CD8-positive, alpha-beta memory T cell (primary cell): ENCODE measurements at places on chromosomes 7 and 10.

DNA sequence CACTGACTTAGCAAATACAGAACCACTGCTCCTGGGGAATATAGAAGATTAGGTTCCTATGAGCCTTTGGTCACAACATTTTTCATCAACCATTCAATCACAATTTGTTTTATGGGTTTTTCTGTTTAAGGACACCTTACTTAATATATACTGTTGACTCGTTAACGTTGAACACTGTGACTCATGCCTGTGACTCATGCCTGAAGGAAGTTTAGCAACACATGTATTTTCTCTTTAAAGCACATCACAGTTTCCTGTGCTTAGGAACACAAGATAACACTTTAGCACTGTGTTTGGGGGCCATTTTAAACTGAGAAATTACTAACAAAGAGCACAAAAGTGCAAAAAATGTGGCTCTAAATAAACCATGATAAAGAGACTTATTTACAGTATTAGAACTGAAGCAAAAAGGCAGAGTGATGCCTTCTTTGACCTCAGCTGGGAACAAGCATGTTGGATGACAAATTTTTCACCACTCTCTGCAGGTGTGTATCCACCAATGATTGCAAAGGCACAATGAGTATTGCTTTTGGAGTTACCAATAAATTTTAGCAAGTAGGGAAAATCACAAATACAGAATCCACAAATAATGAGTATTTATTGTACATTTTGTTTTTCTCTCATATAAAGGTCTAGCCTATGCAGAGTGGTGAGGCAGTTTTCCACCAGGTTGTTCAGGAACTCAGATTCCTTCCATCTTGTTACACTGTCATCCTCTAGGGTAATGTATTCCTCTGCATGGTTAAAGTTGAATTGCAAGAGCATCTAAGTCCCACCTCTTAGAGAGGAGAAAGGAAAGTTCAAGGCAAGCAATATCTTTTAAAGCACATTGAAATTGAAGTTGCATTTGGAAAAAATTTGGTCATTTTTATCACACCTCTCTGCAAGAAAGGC, 7.3 kb downstream of the FGFBP3 start:
- H3K27me3 ChIP-seq: no peaks in the 10 kb centered on the region
- H3K4me1 ChIP-seq: peaks cover 15% of the 10 kb centered on the region
- DNase-seq: no peak
- H3K27ac ChIP-seq: peak overlapping the region; percentile 20

DNA sequence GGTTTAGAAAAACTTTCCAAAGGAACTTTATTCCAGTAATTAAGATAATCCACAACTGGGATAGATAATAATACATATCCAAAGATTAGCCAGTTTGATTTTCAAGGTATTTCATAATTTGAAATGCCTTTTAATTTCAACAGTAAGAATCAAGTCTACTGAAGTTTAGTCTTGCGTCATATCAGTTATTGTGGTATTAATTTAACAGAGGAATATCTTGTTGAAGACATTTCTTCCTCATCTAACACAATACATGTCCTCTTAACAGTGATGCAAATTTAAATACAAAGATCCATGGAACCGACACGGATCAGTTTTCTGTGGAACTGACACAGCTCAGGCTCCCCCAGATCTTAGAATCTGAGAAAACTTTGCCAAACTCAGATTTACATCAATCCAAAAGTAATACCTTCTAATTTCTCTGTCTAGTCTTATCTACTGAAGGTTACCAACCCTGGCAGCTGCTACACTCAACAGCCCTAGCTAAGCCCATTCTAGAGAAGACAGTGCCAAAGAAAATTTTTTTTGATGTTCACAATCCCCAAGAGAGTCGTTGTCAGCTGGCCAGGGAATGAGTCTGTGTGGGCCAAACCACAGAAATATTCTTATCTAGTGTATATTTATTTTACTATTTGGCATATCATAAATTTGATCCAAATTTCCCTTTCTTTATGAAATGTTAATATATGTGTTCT, 365.2 kb upstream of the MEOX2 start:
- H3K4me1 ChIP-seq: no peaks in the 10 kb centered on the region
- H3K36me3 ChIP-seq: no peaks in the 10 kb centered on the region
- no peak overlapping the region for H3K4me3 ChIP-seq

DNA sequence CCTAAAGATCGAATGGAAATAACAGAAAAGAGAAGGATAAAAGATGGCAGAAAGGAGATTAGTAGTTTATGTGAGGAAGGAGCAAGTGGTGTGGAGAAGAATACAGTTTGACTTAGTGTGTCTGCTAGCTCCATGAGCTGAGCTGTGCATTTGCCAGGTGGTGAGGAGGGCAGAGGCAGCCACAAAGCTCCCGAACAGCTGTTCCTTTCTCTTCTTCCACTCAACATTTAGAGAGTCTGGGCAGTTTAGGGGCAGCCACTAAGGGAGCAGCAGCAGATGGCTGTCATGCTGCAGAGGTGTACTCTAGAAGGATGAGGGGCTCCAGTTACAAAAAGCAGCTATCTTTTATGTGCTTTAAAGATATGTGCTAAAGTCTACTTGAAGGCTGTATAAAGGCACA, 674.4 kb downstream of the GRM8 start:
- no peaks in the 10 kb centered on the region for H3K4me1 ChIP-seq
- H3K36me3 ChIP-seq: no peaks in the 10 kb centered on the region
- no peak for DNase-seq
- no peak overlapping the region for H3K27ac ChIP-seq

GRCh38 chr10:48661441-48661840, 23.2 kb upstream of the WDFY4 start:
- no peaks in the 10 kb centered on the region for H3K36me3 ChIP-seq
- peaks cover 4% of the 10 kb centered on the region for H3K4me1 ChIP-seq
- H3K4me3 ChIP-seq: no peak overlapping the region
- H3K27ac ChIP-seq: no peak overlapping the region
- no peaks in the 10 kb centered on the region for H3K27me3 ChIP-seq

- no peak overlapping the region for H3K4me3 ChIP-seq
- DNase-seq: no peak
- no peak overlapping the region for H3K27ac ChIP-seq
- H3K36me3 ChIP-seq: no peaks in the 10 kb centered on the region
These were observed 38.0 kb upstream of the MKX start for GRCh38 chr10:27783660-27784059.

DNA sequence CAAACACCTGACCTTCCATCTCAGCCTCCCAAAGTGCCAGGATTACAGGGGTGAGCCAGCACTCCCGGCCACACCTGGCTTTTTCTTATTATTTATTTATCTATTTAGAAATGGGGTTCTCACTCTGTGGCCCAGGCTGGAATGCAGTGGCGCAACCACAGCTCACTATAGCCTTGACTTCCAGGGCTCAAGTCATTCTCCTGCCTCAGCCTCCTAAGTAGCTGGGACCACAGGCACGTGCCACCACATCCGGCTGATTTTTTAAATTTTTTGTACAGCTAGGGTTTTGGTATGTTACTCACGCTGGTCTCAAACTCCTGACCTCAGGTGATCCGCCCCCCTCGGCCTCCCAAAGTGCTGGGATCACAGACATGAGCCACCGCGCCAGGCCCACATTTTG, 56.9 kb upstream of the MYL10 start:
- DNase-seq: no peak
- no peak overlapping the region for H3K4me3 ChIP-seq
- no peaks in the 10 kb centered on the region for H3K27me3 ChIP-seq
- H3K4me1 ChIP-seq: no peaks in the 10 kb centered on the region
- H3K36me3 ChIP-seq: no peaks in the 10 kb centered on the region

DNA sequence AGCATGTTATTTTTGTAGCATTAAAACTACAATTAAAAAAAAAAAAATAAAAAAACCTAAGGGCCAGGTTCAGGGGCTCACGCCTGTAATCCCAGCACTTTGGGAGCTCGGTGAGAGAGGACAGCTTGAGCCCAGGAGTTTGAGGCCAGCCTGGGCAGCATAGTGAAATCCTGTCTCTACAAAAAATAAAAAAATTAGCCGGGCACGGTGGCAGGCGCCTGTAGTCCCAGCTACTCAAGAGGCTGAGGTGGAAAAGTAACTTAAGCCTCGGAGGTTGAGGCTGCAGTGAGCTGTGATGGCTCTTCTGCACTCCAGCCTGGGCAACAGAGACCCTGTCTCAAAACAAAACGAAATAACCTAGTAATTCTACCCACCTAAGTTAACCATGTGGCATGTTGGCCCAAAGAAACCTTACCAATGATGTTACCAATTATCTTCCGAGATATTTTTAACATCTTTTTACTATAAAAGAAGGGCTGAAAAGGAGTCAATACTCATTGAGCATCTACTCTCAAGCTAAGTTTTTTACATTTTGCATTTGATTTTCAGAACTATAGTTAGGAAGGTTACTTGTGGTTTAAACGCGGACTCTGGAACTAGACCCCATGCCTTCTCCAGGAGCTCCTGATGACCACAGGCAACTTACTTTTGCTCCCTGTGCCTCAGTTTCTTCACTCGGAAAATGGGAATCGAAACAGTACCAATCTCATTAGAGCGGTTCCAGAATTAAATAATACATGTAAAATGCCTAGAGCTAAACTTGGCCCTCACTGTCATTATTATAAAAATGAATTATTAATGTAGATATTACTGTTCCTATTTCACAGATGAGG, 1.4 kb downstream of the ITGB1 start:
- H3K27ac ChIP-seq: peak overlapping the region; percentile 55
- peaks cover 36% of the 10 kb centered on the region for H3K4me1 ChIP-seq
- no peaks in the 10 kb centered on the region for H3K27me3 ChIP-seq
- peak overlapping the region; percentile 58 for H3K4me3 ChIP-seq
- H3K36me3 ChIP-seq: no peaks in the 10 kb centered on the region

DNA sequence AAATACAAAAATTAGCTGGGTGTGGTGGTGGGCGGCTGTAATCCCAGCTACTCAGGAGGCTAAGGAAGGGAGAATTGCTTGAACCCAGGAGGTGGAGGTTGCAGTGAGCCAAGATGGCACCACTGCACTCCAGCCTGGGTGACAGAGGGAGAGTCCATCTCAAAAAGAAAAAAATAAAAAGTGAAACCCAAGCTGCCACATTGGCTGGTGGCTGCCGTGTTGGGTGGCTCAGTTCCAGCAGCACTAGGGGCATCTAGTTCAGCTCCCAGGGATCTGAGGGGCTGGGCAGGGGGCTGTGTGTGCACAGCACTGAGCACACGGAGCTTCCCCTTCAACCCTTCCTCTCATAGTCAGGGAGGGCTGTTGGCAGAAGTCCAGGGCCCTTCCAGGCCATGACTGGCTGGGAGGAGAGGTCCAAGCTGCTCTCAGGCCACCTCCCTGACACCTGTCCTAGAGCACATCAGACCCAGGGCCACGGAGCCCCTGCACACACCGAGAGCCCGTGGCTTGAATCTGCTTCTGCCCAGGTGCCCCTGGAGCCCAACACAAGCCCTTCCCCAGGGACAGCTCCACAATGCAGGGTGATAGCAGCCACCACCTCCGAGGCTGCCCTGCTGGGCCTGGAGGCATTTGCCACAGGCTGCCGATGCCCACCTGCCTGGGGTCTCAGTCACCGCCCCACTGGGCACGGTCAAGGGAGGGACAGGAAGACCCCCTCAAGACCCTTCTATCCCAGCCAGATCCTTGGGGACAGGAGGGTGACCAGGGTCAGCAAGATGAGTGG, 47.3 kb downstream of the YKT6 start:
- no peak overlapping the region for H3K4me3 ChIP-seq
- no peaks in the 10 kb centered on the region for H3K4me1 ChIP-seq
- no peaks in the 10 kb centered on the region for H3K36me3 ChIP-seq
- no peak overlapping the region for H3K27ac ChIP-seq

DNA sequence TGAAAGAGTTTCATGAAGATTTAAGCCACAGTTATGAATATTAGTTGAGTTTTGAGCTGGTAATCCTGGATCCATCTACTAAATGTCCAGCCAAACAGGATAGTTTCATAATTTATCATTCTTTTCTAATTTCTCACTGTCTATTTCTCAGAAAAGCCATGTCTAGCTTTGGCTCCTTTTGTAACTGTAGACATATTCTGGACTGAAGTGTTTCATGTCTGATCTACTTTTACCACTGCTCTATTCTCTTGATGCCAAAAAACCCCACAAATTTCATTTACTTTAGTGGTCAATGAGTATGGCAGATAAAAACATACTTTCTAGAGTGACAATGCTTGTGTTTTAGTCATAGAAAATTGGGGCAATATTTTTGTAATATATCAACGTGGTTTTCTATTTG, 61.2 kb downstream of the ICA1 start:
- H3K4me3 ChIP-seq: no peak overlapping the region
- H3K36me3 ChIP-seq: no peaks in the 10 kb centered on the region
- H3K27me3 ChIP-seq: no peaks in the 10 kb centered on the region

DNA sequence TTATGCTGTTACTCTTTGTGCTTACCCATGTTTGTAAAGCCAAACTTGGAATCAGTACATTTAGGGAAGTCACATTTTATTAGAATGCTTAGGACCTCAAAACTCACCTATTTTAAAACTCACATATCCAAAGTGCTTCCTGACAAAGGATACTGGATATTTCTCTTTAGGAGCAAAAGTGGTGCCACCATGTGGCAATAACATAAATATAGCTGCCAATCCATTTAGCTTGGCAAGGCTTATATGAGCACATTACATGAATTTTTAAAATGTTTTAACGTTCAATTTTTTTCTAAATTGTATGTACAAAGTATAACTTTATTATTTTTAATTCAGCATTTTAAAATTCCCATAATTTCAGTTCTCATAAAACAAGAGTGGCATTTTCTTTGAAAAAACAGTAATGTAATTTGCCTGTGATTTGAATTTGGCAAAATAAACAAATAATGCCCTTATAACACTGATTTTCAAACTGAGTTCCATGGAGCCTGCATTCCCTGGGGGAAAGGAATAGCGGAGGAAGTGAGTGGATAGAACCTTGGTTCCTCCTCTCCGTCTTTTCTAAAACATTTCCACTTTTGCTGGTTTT, 75.4 kb downstream of the HDAC9 start:
- H3K4me1 ChIP-seq: no peaks in the 10 kb centered on the region
- H3K27me3 ChIP-seq: no peaks in the 10 kb centered on the region
- no peaks in the 10 kb centered on the region for H3K36me3 ChIP-seq

- H3K27me3 ChIP-seq: no peaks in the 10 kb centered on the region
- H3K4me1 ChIP-seq: no peaks in the 10 kb centered on the region
- no peak overlapping the region for H3K27ac ChIP-seq
- DNase-seq: no peak
These were observed 272.1 kb upstream of the SORCS1 start for GRCh38 chr10:107436568-107436967.

DNA sequence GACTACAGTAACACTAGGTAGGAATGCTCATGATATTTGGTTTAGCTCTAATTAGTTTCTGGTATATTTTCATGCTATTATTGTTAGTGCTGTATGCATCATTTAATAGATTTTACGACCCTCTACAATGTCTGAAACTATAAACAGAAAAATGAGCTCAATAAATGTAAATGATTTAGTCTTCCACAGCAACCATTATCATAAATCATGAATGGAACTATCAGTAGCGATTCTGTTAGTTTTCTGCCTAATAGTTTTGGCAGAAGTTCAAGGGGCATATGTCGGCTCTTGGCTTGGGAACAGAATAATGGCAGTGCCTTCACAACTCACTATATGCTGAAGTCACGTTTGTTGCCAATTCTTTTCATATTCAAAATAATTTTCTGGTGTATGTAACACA, 494.8 kb downstream of the PARD3 start:
- H3K4me1 ChIP-seq: no peaks in the 10 kb centered on the region
- DNase-seq: no peak
- H3K27ac ChIP-seq: no peak overlapping the region
- no peaks in the 10 kb centered on the region for H3K36me3 ChIP-seq
